ENCODE measurements at places on chromosomes 1 and 21.

GRCh38 chr1:87869567-87869966 lies 540.9 kb downstream of the LMO4 start:
- H3K27ac ChIP-seq: no peak overlapping the region
- H3K4me3 ChIP-seq: no peak overlapping the region
- no peaks in the 10 kb centered on the region for H3K36me3 ChIP-seq
- H3K4me1 ChIP-seq: no peaks in the 10 kb centered on the region

DNA sequence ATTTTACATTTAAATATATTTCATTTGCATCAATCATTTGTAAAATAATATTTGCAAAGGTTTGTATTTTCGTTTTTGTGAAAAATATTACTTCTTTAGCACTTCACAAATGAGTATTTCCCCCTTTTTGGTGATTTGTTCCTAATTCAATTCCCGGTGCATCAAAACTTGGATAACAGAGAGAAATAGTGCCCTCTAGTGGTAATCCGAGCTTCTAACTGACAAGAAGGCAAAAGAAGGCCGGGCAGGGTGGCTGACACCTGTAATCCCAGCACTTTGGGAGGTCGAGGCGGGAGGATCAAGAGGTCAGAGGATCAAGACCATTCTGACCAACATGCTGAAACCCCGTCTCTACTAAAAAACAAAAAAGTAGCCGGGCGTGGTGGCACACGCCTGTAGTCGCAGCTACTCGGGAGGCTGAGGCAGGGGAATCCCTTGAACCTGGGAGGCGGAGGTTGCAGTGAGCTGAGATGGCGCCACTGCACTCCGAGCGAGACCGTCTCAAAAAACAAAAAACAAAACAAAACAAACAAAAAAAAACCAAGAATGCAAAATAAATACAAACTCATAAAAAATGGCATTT lies 137.7 kb downstream of the COL11A1 start:
- DNase-seq: peak; percentile 16
- no peaks in the 10 kb centered on the region for H3K4me1 ChIP-seq
- H3K27ac ChIP-seq: no peak overlapping the region

- no peaks in the 10 kb centered on the region for H3K27me3 ChIP-seq
- H3K4me1 ChIP-seq: peaks cover 20% of the 10 kb centered on the region
- no peak overlapping the region for H3K4me3 ChIP-seq
- DNase-seq: no peak
These were observed 4.6 kb downstream of the CTPS1 start for GRCh38 chr1:40984066-40984465.

DNA sequence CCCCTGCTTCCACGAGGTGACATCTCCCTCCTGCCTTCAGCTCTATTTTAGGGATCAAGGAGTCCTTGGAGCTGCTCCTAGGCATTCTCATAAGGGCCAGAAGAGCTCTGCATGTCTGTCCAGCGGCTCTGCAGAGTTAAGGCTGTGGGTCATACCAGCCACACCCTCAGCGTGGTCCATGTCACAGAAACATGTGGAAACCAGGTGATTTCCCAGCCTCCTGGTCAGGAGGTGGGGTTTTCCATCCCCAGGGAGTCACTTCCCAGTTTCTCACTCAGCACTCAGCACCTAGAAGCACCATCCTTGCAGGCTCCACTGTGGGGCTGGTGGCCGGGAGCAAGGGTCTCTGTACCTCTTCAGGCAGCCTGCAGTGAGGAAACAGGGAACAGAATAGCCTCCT lies 1.4 kb upstream of the TNFRSF1B start:
- H3K4me3 ChIP-seq: no peak overlapping the region
- no peak overlapping the region for H3K27ac ChIP-seq
- peaks cover 91% of the 10 kb centered on the region for H3K4me1 ChIP-seq
- H3K36me3 ChIP-seq: peaks cover 12% of the 10 kb centered on the region
- no peaks in the 10 kb centered on the region for H3K27me3 ChIP-seq

DNA sequence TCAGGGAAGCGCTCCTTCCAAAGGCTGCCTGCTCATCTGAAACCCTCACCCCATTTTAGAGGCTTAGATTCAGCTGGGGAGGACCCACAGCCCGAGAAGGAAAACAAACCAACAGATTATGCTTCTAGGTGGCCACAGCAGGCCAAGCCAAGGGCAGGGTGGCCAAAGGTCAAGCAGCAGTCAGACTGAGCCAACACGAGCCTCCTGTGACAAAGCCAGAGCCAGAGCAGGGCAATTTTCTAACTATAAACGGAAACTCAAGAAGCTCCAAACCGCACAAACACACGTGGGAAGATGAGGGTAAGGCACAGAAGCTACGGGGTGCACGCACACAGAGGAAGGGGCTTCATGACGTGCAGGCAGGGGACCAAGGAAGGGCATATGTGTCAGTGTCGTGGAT lies 64.1 kb downstream of the PLEKHA6 start:
- H3K4me3 ChIP-seq: no peak overlapping the region
- no peak for DNase-seq
- peaks cover 3% of the 10 kb centered on the region for H3K4me1 ChIP-seq
- no peaks in the 10 kb centered on the region for H3K36me3 ChIP-seq

- H3K27me3 ChIP-seq: peaks cover 2% of the 10 kb centered on the region
- H3K27ac ChIP-seq: no peak overlapping the region
These were observed 108.9 kb upstream of the POGK start for GRCh38 chr1:166730299-166730888.

DNA sequence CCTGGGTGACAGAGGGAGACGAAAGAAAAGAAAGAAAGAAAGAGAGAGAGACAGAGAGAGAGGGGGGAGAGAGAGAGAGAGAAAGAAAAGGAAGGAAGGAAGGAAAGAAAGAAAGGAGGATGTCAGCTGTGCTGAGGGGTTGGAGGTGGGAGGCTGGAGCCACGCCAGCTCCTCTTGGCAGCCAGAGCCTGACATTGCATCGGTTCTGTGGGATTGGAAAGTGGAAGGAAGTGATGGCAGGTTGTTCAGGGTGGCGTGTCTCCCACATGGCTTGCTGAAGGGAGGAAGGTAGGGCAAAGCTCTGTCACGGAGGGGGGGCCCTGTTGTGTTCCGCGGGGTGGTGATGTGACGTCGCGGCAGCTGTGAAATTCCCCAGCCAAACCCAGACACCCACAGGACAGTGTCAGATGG lies 30.7 kb downstream of the EIF2D start:
- peak; percentile 91 for DNase-seq
- H3K4me3 ChIP-seq: no peak overlapping the region
- peaks cover 73% of the 10 kb centered on the region for H3K36me3 ChIP-seq

DNA sequence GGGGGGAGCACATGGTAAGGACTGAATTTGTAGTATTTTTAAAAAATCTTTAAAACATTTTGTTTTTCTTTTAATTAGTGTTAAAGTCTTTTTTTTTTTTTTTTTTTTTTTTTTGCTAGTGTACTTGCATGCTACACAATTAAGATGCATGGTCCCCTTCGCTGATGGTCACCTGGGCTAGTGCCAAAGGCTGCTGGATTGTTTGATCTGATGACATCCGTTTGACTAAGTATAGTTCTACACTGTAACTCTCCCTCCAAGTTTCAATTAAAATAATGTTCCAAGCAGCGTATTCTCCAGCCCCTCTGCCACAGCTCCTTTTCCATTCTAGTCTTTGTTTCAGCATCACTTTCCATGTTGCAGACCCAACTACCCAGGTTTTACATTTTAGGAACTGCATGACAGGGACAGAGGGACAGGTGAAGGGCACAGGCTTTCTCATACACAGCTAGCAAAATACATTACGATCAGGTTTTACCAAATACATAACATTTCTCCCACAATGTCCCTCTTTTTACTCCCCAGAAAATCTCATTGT lies 852 bp upstream of the RAVER2 start:
- peak overlapping the region; percentile 58 for H3K4me3 ChIP-seq
- H3K27ac ChIP-seq: no peak overlapping the region
- DNase-seq: no peak
- H3K27me3 ChIP-seq: no peaks in the 10 kb centered on the region
- peaks cover 15% of the 10 kb centered on the region for H3K4me1 ChIP-seq

DNA sequence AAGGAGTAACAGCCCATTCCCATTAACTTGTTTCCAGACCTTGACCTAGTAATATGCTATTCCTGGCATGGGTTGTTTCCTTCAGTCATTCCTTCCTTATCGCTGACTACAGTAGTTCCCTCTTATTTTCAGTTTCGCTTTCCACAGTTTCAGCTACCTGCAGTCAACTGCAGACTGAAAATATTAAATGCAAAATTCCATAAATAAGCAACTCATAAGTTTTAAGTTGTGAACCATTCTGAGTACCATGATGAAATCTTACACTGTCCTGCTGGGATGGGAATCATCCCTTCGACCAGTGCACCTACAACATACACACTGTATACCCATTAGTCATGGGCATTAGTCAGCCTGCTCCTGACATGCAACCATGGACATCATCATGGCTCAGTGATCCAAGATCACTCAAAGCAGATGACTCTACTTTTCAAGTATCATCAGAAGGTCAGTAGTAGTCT lies 66.7 kb downstream of the CCDC30 start:
- no peak overlapping the region for H3K27ac ChIP-seq
- no peak for DNase-seq
- H3K4me1 ChIP-seq: peaks cover 5% of the 10 kb centered on the region

DNA sequence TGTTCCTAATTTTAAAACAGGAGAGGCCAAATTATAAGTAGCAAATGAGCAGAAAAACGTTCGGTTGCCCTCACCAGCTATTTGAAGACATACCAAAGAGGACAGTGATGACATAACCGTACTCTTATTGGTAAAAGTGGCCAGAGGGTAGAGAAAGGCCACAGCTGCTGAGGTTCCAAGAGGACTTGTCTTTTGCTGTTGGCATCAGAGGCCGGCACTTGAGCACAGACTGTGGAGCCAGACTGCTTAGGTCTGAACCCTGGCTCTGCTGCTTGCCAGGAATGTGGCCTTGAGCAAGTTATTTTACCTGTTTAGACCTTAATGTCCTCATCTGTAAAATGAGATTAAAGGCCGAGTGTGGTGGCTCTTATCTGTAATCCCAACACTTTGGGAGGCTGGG lies 14.9 kb downstream of the ETV3L start:
- no peaks in the 10 kb centered on the region for H3K27me3 ChIP-seq
- no peak for DNase-seq
- no peak overlapping the region for H3K4me3 ChIP-seq

DNA sequence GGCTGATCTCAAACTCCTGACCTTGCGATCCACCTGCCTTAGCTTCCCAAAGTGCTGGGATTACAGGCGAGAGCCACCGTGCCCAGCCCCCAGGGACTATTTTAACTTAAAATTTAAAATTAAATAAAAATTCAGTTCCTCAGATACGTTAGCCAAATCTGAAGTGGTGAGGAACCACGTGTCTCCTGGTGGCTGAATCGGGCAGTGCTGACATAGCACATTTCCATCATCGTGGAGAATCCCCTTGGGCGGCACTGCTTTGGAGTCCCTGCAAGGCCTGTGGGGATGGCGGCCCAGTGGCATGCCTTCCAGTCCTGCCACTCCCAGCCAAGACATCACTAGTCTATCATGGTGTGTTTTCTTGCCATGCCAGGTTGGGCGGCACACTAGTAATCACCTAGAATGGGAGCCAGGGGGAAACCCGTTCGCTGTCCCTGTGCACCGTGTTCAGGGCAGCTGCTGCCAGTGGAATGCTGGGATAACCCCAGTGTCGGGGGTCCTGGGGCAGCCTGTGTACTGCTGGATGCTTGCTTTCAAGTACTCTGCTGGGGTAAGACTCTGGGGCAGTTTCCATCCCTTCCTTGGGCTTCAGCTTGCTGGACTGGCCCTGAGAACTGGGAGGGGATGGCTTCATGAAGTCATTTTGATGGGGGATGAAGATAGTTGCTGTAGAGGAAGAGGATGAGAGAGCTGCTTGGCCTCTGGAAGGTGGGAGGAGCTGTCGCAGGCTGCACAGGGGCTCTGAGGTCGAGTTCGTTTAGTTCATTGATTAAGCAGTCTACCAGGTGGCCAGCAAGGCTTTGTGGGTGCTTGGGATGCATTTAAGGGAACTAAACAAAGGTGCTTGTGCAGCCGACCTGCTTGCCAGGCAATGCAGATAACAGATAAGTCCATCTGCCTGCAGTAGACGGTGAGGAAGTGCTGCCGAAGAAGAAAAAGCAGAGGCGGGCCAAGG lies 4.6 kb downstream of the ZBTB48 start:
- H3K36me3 ChIP-seq: peaks cover 25% of the 10 kb centered on the region
- DNase-seq: no peak
- H3K4me3 ChIP-seq: no peak overlapping the region
- no peak overlapping the region for H3K27ac ChIP-seq
- H3K4me1 ChIP-seq: peaks cover 58% of the 10 kb centered on the region

GRCh38 chr1:172375211-172375631 lies 45.3 kb upstream of the C1orf105 start:
- H3K27me3 ChIP-seq: no peaks in the 10 kb centered on the region
- H3K4me3 ChIP-seq: no peak overlapping the region
- no peak overlapping the region for H3K27ac ChIP-seq

DNA sequence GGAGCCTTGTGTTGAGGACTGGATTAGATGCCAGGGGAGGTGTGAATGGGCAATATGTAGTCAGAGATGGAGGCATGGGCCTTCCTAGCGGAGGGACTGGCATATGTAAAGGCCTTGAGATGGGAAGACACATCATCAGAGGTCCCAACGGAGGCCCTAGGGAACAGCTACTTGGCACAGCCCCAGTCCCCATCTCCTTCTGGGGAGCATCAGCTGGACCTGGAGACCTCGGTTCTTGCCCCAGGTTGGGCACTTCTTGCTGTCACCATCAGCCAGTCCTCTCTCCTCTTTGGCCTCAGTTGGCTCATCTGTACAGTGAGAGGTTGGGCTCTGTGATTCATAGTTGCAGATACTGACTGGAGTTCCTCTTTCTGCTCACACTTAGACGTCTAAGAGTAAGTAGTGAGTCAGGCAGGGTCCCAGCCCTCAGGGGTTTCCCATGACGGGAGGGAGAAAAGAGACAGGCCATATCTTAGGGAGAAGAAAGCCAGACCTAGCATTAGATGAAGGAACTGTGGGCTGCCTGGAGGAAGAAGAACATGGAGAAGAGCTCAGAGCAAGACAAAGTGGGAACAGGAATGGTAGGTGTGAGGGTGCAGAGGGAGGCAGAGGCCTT lies 3.4 kb upstream of the MARCKSL1 start:
- H3K36me3 ChIP-seq: no peaks in the 10 kb centered on the region
- H3K27me3 ChIP-seq: no peaks in the 10 kb centered on the region
- H3K4me3 ChIP-seq: no peak overlapping the region
- no peak overlapping the region for H3K27ac ChIP-seq
- DNase-seq: no peak

GRCh38 chr1:198143797-198144196 lies 13.0 kb upstream of the NEK7 start:
- H3K27ac ChIP-seq: no peak overlapping the region
- DNase-seq: no peak
- H3K4me1 ChIP-seq: no peaks in the 10 kb centered on the region
- no peaks in the 10 kb centered on the region for H3K27me3 ChIP-seq
- H3K4me3 ChIP-seq: no peak overlapping the region

GRCh38 chr1:165845992-165846748 lies 18.8 kb downstream of the UCK2 start:
- no peak for DNase-seq
- H3K27me3 ChIP-seq: no peaks in the 10 kb centered on the region
- no peaks in the 10 kb centered on the region for H3K36me3 ChIP-seq
- H3K4me3 ChIP-seq: no peak overlapping the region

- peaks cover 7% of the 10 kb centered on the region for H3K27me3 ChIP-seq
- H3K27ac ChIP-seq: no peak overlapping the region
- DNase-seq: no peak
- H3K4me3 ChIP-seq: no peak overlapping the region
- no peaks in the 10 kb centered on the region for H3K36me3 ChIP-seq
- H3K4me1 ChIP-seq: no peaks in the 10 kb centered on the region
These were observed 86.8 kb upstream of the LBR start for GRCh38 chr1:225514671-225515081.

GRCh38 chr1:113742515-113742914 lies 16.8 kb downstream of the PHTF1 start:
- H3K4me1 ChIP-seq: peaks cover 3% of the 10 kb centered on the region
- no peak overlapping the region for H3K27ac ChIP-seq
- no peaks in the 10 kb centered on the region for H3K36me3 ChIP-seq
- H3K27me3 ChIP-seq: no peaks in the 10 kb centered on the region
- no peak overlapping the region for H3K4me3 ChIP-seq

Data from CD4-positive, alpha-beta T cell (primary cell).